ENCODE measurements at places on chromosomes 7 and 10.

DNA sequence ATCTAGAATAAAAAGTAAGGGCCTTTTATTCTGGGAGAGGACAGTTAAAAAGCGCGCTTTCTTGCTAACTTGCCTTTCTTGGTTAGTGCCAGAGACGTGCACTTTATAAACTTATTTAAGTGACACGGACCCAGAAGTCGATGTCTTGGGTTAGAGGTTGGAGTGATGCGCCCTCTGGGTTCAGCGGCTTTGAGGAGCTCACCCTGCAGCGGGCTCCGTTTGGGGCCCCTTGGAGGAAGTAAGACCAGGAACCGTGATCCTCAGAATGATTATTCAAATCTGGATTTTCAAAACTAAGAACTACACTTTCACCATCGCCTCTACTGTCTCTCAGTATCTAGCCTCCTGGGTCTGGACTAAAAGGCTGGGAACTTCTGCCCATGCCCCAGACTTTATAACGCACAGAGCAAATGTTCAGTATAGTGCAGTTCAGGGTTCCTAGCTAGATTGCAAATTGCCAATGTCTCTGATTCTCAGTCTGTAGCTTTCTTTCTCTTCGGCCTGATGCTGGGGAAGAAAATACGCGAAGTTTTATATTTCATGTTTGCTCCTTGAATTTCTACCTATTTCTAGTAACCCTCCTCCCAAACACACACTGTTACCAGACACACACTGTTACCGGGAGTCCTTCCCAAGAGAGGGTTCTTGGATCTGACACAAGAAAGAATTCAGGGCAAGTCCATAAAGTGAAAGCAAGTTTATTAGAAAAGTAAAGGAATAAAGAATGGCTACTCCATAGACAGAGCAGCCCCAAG, 18.6 kb upstream of the SMO start:
- DNase-seq = no peak

DNA sequence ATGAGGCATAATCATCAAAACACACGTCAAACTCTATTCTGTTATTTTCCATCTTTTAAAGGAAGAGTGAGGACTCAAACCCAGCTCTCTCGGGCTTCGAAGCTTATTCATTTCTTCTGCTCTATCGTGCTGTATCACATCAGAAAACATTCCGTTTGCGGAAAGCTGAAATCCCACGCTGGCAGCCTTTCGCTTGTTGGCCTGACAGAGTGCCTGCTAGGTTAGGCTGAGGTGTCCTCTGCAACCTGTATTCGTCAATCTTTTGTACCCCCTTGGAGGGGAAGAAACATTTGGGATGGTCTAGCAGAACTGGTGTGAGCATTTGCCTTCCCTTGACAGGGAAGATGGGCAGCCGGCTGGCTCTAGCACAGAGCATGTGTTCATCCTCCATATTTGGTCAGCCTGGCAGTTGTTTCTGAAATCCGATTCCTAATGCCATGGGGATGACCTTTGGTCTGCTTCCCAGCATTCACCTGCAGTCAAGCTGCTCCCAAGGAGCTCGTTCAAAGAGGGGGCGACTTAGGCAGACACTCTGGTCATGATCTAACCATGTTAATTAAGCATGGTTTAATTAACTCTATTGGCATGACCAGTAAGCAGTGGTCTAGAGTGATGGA, 55.2 kb downstream of the TACC2 start:
- peak; percentile 46 for DNase-seq

- DNase-seq = no peak
Observed at GRCh38 chr7:100642534-100642907, 1.2 kb upstream of the TFR2 start.

DNA sequence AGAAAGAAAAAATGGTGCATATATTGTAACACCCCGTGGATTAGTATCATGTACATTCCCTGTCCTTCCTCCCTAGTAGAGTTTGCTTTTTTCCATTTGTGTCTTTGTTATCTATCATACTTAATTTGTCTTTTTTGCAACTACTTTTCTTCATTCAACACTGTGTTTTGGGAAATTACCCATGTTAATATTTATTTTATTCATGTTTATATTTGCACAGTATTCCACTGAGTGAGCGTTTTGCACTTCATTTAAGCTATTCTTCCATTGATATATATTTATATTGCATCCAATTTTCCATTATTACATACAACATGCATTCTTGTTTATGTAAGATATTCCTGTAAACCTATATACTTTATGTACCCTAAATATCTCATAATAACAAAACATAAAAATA, 57.6 kb upstream of the FAM171A1 start:
- no peak for DNase-seq

- DNase-seq = peak; percentile 95
Observed at GRCh38 chr7:131431289-131431688, 103.6 kb downstream of the MKLN1 start.

DNA sequence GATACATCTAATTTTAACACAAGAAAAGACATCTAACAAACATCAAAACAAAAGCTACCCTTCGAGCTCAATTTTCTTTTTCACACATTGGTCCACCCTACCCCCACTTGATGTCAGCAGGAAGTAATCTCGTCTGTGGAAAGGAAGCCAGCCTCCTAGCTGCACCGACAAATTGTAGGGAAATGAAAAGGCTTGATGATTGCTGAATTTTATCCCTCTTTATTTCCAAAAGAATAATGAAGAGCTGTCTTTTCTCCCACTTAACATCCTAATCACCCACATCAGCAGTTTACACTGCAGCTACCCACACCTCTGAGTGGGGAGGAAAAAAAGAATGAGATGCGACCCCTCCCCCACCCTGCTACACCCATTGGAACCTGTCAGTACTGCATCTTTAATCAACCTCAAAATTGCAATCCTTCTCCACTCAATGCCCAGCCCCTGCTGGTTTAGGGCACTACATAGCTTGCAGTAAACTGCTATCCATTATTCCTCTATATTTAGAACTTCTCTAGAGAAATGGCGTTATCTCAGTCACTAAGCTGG, 10.6 kb upstream of the CPVL start:
- no peak for DNase-seq

- no peak for DNase-seq
Observed at GRCh38 chr10:9615189-9615588, 1402.5 kb upstream of the CELF2 start.

GRCh38 chr7:51824050-51824449, 507.4 kb upstream of the COBL start:
- no peak for DNase-seq

DNA sequence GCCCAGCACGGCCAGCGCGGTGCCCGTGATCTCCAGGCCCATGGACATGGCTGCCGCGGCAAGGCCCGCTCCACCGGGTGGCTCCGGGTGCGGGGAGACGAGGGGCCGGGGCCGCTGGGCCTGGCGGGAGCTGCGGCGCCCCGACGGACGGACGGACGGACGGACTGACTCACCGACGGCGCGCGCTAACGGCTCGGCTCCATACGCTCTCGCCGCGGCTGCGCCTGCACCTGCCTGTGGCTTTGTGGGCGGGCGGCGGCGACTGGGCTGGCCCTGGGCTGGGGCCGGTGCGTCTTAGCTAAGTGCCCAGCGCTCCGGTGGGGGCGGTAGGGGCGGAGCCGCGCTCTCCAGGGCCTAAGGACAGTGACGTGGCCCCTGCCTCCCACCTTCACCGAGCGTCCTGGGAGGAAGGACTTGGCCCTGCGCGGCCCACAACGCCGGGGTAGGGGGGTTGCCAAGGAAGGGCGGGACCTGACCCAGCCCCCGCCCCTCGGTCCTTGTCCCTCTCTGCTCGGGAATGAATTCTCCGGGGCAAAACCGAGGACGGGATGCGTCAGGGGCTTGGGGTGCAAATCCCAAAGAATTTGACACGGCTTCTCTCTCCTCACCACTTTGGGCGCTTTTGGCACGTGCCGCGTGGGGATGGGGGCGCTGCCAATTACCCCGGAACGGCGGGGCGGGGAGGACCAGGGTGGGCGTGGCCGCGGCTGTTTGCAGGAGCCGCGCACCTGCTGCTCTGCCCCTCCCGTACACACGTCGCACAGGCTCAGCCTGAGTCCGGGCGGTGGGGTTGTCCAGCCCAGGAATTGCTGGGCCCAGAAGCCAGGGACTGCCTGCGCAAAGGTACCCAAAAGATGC, at the start of gene CLDN3:
Gene CLDN3 (minus strand): TSS at position 269 of the 858 bp plus-strand sequence. CDS start 221 bp downstream, at position 48.
- DNase-seq = peak; percentile 82

GRCh38 chr7:108114117-108114841, 15.9 kb downstream of the LAMB4 start:
- DNase-seq = no peak

GRCh38 chr7:4472728-4473127, 209.4 kb upstream of the FOXK1 start:
- DNase-seq = no peak

DNA sequence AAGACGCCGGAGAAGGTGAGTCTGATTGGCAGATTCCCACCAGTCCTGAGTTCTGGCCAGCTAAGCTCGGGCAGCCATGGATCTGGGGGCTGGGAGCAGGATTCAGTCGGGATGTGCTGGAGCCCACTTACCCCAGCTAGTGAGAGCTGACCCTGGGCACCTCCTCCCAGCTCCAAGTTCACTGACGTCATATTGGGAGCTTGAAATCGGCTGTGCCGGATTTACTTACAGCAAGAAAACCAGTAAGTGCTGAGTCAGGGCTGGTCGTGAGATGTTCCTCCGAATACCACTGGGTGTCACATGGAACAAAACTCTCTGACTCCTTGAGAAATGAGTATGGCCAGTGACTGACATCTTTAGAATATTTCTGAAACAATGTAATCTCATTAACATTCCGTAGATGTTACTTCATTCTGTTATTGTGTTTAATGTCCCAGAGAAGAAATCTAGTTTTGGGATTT, 621.2 kb downstream of the SDK1 start:
- DNase-seq = peak; percentile 30

DNA sequence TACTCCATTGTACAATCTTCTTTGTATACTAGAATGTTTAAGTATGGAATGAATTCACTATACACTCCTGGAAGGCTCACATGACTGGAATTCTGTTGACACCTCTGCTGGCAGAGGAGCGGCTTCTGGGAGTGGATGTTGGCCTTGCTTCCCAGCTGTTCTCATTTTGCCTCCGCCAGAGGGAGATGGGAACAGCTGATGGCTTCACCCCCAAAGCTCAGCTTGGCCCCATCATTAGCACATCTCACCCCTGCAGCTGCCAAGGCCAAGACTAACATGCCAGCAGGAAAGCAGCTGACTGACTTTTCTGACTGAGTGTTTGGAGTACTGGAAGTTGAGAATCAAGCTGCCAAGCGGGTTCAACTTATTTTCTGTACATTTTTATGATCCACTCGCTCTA, 15.1 kb downstream of the ADAM12 start:
- no peak for DNase-seq

All from SHP77 treated with DMSO at 0.1 percent for 48 hours (cell line).